Foreskin melanocyte (primary cell): ENCODE measurements at places on chromosomes 4 and X.

DNA sequence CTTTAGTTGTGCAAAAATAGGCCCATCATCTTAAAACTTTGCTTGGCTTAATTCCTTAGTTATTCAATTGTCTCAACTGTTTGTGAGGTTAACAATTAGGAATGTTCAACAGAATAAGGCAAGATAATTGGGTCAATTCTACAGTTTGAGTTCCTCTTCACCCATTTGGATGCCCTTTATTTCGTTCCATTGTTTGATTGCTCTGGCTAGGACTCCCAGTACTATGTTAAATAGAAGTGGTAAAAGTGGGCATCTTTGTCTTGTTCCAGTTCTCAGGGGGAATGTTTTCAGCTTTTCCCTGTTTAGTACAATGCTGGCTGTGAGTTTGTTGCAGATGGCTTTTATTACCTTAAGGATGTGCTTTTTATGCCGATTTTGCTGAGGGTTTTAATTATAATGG is 761.5 kb upstream of the GRIA3 start:
- no peak for DNase-seq

- DNase-seq: no peak
Observed at GRCh38 chr4:55127053-55127452, 1.7 kb upstream of the KDR start.

- no peak for DNase-seq
Observed at GRCh38 chr4:8269535-8270417, at the start of gene HTRA3. Gene HTRA3, plus strand, starts transcription at chr4:8269754. Its CDS starts 215 bp downstream, at chr4:8269969.

DNA sequence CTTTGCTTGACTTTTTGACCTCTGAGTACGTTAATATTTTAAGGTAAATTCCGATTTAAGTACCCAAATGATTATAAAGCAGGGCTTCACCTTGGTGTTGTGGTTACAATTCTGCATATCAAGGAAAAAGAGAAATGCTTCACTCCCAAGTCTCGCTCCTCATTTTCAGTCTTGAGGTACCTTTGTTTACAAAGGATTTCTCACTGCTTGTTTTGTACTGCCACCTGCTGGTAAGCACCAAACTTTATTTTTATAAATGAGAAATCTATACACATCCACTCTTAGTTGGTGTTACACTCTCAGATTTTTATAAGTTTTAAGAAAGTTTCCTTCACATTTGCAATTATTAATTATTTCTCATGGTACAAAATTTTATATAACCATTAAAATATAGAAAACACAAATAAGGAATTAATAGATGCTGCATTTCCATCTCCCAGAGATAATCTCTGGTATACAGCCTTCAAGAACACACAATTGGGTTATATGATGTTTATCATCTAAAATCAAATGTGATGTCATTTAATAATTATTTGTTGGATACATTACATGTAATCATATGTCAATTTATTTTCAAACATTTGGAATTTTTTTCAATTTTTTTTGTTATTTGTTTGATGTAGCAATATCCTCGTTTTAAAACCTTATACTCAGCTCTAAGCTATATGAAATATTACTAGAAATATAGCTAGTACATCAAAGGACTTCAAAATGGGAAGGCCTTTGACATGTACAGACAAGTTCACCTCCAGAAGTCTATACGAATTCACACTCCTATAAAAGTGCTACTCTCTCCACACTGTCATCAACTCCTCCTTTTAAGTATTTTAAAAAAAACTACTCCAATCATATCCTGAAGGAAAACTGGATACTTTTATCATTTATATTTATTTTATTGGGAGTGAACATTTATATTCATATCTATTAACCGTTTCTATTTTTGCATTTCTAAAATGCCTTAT is 179.9 kb downstream of the KCNIP4 start:
- peak; percentile 61 for DNase-seq
